ENCODE measurements at places on chromosomes 7 and 10.

DNA sequence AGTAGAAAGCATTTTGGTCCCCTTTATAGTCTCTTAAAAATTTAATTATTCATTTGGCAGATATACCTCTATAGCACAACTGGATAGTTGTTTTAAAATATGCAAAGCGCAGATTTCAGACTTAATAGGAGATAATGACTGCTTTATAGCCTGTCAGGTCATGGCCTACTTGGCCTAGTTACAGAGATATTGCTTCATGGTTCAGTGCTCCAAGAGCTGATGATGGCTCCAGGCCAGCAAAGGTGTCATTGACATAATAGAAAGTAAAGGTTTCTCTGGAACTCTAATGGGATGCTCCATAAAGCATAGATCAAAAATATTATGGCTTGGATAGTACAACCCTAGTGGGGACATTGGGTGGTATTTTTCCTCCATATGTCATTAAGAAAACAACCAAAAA is 285.7 kb downstream of the NXPH1 start:
- no peak for DNase-seq

DNA sequence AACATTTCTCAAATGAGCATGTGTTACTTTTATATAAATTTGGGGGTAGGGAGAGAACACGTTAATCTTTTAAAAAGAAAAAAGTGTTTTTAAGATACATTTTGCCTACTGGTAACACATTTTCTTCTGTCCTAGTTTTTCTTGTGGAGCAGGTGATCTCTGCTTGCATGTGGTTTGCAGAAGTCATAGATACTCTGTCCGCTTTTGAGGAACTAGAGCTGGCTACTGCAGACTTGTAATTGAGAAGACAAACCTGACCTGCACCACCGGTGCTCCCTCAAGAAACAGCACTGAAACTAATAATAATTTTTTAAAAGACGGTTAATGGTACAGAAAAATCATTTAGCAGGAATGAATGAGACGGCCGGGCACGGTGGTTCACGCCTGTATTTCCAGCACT is 243.1 kb downstream of the KIAA1217 start:
- no peak for DNase-seq

GRCh38 chr7:90487808-90488207 is 18.4 kb downstream of the PTTG1IP2 start:
- DNase-seq: no peak

DNA sequence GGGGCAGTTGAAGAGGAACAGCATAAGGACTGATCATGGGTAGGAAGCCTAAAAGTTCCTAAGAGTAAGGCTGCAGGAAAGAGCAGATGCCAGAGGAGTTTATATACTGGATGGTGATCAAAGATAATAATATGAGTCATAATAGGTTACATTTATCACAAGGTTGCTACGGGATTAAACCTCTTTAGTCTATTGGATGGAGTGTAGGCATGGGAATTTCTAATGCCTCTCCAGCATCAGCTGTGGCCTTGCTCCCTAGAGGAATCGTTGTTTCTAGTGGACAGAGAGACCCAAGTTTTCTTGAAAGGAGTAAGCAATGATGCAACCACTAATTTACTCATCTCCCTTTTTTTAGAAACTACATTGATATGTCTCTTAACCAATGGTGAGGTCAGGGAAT is 213.4 kb downstream of the GPR37 start:
- DNase-seq: no peak

- DNase-seq: no peak
Observed at GRCh38 chr7:117448655-117449054, 21.4 kb upstream of the ASZ1 start.
